ENCODE measurements at places on chromosomes 5 and 9.

GRCh38 chr5:78666041-78666444 is 17.5 kb upstream of the LHFPL2 start:
- peak; percentile 48 for DNase-seq

DNA sequence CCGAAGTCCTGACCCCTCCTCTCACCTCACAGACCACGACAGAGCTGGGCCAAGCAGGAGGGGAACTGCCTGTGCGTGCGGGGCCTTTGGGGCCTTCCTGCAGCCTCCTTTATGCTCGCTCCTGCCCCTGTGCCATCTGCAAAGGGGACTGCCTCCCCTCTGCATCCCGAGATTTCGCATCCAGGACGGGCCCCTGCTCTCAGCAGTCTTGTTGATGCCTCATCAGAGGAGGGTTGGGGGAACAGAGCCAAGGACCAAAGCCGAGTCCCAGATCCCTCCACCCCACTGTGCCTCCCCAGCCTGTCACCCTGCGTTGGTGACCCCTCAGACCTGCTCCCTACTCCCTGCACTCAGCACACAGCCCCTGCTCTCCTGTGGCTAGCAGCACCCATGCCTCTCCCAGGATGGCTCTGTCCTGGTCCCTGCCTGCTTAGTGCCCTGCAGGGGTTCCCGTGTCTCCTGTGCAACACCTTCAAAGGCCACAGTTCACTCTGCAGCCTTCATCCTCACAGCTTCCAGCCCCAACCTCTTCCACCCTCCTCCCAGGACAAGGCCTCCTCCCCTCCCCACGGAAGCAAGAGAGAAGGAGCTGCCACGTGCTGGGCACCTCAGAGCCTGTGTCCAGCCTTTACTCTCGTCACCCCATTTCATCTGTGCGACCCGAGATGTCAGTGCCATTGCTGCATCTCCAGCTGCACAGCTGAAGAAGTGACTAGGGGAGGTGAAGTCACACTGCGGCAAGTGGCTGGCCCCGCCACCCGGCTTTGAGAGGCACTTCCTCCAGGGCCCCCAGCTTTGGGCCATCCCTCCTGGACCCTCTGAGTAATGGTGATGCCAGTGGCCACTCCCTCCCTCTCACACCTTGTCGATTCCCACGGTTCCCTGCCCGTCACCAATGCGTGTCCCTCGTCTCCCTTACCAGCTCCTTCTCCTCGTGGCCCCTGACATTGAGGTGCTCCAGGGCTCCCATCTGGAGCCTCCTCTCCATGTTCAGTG is 62.6 kb upstream of the LRRTM2 start:
- no peak for DNase-seq

GRCh38 chr9:138063785-138064184 is 186.2 kb downstream of the CACNA1B start:
- no peak for DNase-seq

- DNase-seq, result no peak
These were observed 50.3 kb downstream of the AP3S1 start for GRCh38 chr5:115892021-115892420.
